Breast epithelium (tissue), 4 donors: ENCODE measurements at places on chromosomes 11 and 22. TPM values are rescaled to one million over a fixed set of nuclear protein-coding genes. Genes with fewer than 3 reads are reported as not detected.

The TRIM48 gene
- not detected for total RNA-seq

The EML3 gene
- 58.7 TPM for total RNA-seq

The AMBRA1 gene
- 32.5 TPM for total RNA-seq

The MYOD1 gene
- total RNA-seq: not detected

The OR8D4 gene
- not detected for total RNA-seq

The NXPE1 gene
- not detected for total RNA-seq

The BEST1 gene
- total RNA-seq: 3.7 TPM
